Stimulated activated CD4-positive, alpha-beta T cell treated with anti-CD3 and anti-CD28 coated beads, Interleukin-1b, Interleukin-23, amount 100 ng/mL, for 1 hour (primary cell): ENCODE measurements at places on chromosomes 7 and 10.

DNA sequence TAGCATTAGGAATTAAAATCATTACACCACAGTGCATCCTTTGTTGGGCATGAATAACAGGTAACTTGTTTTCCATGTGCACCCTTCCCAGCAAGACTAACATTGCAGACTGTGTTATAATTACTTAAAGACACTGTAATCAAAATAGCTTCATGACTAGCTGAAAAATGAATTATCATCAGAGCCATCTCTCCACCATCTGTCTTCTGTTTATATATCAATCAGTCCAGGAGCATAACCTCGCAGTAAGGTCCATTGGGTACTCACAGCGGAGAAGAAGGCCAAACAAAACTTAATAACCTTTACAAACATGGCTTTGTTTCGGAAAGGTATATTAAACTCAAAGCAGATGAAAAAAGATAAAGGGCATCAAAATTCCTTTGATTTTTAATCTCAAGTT is 90.6 kb downstream of the ODAD2 start:
- no peak for DNase-seq

- no peak for DNase-seq
Measured at GRCh38 chr7:107469929-107470328, at the start of gene GPR22. GPR22 (plus strand) TSS chr7:107470057; CDS start chr7:107474061, 4,004 bp downstream.

DNA sequence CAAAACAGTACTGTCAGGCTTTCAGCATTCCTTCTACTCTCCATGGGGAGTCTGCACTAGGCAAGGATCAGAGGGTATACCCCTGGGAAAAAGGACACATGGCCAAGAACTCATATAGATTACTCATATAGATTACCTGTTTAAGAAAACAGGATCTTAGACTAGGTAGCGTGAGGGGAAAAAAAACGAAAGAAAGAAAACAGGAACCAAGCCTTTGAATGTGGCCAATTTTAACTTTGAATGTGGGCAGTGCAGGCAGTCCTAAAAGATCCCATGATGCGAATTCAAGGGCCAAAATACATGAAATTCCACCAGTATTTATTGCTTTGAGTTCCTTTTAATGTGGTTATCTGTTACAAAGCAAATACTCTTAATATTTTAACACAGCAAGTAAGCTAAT is 108.6 kb upstream of the TAC1 start:
- no peak for DNase-seq

- DNase-seq = peak; percentile 50
Measured at GRCh38 chr7:141012044-141012685, 2.6 kb downstream of the MRPS33 start.

DNA sequence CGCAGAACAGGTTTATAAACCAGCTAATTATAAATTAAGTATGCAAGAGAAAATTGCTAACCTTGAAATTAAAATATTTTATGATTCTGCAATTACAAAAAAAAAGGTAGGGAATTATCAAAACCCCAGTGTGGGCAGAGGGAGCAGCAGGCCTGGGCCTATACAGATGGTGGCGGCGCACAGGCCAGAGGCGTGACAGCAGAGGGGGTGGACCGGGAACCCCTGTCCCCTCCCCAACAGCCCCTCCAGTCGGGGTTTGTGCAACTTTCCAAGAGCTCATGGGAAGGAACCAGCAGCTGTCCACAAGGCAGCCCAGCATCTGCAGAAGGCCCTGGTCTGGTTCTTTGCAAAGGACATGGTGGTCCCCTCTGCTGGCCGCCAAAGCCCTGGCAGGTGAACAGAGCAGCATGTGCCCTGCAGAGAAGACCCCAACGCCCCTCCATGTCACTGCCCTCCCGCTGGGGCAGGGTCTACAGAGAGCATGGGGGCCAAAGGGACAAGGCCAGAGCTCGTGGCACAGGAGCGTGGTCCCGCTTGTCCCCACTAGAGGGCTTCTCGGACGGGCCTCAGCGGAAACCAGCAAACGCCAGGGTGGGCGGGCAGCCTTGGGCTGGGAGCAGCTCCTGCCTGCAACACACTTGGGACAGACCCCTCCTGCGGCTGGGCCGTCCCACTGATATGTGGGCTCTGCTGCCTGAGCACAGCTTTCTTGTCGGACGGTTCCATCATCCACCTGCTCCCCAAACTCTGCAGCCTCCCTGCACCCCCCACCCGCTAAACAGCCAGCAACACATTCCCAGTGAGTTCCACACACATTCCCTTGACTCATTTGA is 75.1 kb downstream of the EBF3 start:
- DNase-seq = no peak

- DNase-seq = no peak
Measured at GRCh38 chr10:92689663-92690210, at the start of gene HHEX. HHEX (plus strand) TSS chr10:92689955; CDS start chr10:92689987, 32 bp downstream.
